ENCODE measurements at places on chromosomes 2 and 18. TPM values are rescaled to one million over a fixed set of nuclear protein-coding genes. Genes with fewer than 3 reads are reported as not detected.

GRCh38 chr2:53751728-53752127, 15.9 kb upstream of the CHAC2 start:
- DNase-seq = no peak

DNA sequence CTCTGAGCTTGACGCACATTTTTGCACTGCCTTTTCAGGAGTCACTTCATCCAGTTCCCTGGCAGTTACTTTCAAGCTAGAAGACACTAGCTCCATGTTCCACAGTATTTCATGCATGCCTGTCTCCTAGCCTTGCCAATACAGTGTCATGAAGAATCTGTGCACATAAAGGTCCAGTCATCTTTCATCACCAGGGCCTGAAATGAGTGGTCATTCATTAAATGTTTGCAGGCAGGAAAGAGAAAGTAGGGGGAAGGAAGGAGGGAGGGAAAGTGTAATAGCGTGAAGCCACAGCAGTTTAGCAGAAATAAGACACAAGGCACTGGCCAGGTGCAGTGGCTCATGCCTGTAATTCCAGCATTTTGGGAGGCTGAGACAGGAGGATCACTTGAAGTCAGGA, 92.4 kb upstream of the COPS8 start:
- DNase-seq = no peak

DNA sequence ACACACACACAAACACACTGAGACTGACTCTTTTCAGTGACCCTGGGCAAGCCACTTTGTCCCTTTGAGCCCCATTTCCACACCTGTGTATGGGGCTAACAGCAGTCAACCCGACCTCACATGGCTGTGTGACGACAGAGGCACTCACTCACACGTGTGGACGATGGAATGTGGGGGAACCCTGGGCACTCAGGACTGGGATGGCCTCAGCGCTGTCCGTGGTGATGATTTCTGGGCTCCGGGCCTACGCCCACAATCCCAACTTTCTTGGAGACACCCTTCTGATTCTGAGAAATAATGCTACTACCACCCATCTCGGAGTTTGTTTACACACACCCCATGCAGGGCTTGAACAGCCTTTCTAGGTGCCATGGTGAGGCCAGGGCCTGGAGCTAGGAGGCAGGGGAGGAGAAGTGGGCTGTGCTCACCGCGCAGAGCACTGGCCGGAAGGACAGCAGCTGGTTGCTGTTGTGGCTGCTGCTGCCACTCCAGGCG, 1.5 kb downstream of the CRYBA2 start:
- DNase-seq = no peak

GRCh38 chr2:69214898-69215297, 172.1 kb downstream of the GFPT1 start:
- DNase-seq = no peak

- no peak for DNase-seq
These were observed 3.2 kb upstream of the RAB17 start for GRCh38 chr2:237593596-237594320.

DNA sequence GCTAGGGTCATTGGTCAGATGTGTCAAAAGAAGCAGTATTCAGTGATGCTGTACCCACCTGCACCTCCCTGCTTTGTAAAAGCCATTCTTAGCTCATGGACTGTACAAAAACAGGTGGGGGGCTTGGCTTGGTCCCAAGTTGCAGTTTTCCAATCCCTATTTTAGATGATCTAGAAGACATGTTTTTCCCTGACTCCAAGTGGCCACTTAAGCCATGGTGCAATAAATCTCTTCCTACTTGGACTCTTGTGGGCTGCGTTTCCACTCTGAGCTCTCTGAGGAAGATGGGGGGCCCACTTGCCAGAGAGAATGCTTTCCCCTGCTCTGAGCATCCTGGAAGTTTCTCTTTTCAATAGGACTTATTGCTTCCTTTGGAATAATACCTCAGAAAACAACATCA, 57.0 kb upstream of the SPP2 start:
- no peak for DNase-seq

The VWC2L gene
- polyA plus RNA-seq = 0.29 TPM

The TRIM43 gene
- not detected for polyA plus RNA-seq

The FRZB gene
- polyA plus RNA-seq = 8.5 TPM

The FMNL2 gene
- 42.9 TPM for polyA plus RNA-seq

The GALNT13 gene
- polyA plus RNA-seq = 1.7 TPM

The ABCG8 gene
- polyA plus RNA-seq = not detected

The ADGRF3 gene
- polyA plus RNA-seq = 0.22 TPM

The TXNL1 gene
- polyA plus RNA-seq = 90.7 TPM

Measured in brain (organoid and tissue), 16 donors.